ENCODE measurements at places on chromosomes 12 and 14.

DNA sequence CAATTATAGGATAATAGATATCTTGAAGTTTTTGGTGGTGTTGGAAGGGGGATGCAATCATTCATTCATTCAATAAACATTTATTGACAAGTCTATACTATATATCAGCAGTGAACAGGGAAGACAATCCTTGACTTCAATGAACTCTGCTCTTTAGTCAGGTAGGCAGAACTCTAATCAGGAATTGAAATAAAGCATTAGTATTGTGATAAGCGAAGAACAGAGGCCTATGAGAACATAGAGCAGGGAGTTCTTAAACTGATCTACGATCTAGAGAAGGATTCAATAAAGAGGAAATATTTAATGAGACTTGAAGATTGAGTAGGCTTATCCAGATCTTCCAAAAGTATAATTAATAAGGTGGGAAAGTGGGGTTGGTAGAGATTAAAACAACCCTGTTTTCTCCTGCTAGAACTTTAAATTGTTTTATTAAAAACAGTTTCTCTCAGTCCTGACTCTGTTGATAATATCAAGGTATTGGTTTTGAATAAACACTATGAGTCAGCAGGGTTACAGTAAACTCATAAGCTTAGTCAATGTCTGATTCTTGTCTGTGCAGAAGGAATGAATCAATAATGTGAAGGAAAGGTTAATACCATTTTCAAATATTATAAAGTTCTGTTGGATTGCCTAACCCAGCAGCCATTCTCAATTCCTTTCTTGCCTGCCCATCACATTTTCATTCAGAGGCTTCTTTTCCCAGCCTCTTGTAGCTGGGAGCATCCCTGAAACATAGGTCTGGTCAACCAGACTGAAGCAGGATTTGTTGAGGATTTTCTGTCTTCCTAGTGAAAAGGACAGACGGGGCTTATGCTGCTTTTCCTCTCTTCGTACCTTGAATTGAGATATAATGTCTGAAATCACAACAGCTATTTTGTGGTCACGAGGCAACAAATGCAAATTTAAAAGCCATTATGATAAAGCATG is 38.9 kb upstream of the KTN1 start:
- H3K4me3 ChIP-seq = no peak overlapping the region
- DNase-seq = no peak
- no peaks in the 10 kb centered on the region for H3K4me1 ChIP-seq
- H3K27me3 ChIP-seq = no peaks in the 10 kb centered on the region
- no peak overlapping the region for H3K27ac ChIP-seq
- peaks cover 5% of the 10 kb centered on the region for H3K36me3 ChIP-seq

DNA sequence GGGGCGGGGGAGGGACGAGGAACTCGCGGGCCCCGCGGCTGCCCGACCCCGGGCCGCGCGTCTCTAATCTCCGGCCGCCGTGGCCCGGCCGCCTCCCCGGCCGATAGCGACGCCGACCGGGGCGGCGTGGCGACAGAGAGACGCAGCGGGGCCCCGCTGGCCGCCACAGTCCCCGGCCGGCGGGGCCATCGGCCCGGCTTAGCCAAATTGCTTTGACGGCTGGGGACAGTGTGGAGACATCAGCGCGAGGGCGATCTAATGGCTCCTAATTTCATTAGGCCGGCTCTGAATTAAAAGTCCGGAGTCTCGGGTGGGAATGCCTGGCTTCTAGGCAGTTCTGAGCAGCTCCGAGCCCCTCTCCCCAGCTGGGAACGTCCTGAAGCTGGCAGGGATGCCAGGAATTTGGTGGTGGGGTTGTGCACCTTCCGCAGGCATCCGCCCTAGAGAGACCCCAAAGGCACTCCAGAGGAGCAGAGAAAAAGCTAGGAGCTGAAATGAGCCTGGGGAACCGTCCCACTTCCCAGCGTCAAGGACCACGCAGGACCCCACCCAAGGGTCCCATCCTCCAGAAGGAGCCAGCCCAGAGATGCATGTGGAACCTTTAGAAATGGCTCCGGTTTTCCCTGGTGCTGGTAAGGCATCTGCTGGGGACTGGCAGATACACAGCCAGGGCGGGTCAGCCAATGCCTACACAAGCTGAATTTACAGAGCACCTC is 9.6 kb downstream of the TBX5 start:
- no peak overlapping the region for H3K27ac ChIP-seq
- peaks cover 4% of the 10 kb centered on the region for H3K4me1 ChIP-seq
- peaks cover 82% of the 10 kb centered on the region for H3K27me3 ChIP-seq

DNA sequence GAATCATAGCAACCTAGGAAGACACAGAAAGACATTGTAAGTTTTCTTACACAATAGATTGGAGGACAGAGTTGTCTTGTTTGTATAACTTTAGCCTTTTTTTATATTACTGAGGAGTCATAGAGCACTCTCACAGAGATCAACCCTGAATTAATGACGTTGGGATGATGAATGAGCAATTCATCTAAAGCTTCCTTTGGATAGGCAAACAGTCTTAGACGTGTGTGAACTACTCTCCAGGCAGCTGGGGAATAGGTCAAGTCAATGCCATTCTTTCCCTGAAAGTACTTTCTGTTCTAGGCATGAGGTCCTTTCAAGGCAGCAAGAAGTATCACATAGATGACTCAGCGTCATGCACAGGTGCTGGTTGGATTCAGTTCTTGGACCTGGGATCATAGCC is 369.1 kb upstream of the NOVA1 start:
- no peaks in the 10 kb centered on the region for H3K27me3 ChIP-seq
- H3K4me1 ChIP-seq = no peaks in the 10 kb centered on the region
- DNase-seq = no peak
- no peak overlapping the region for H3K27ac ChIP-seq
- H3K36me3 ChIP-seq = no peaks in the 10 kb centered on the region
- H3K4me3 ChIP-seq = no peak overlapping the region

GRCh38 chr14:89701211-89702043 is 253.1 kb downstream of the EFCAB11 start:
- DNase-seq = peak; percentile 82
- H3K27ac ChIP-seq = peak overlapping the region; percentile 97
- H3K4me1 ChIP-seq = peaks cover 57% of the 10 kb centered on the region
- H3K4me3 ChIP-seq = peak overlapping the region; percentile 88

DNA sequence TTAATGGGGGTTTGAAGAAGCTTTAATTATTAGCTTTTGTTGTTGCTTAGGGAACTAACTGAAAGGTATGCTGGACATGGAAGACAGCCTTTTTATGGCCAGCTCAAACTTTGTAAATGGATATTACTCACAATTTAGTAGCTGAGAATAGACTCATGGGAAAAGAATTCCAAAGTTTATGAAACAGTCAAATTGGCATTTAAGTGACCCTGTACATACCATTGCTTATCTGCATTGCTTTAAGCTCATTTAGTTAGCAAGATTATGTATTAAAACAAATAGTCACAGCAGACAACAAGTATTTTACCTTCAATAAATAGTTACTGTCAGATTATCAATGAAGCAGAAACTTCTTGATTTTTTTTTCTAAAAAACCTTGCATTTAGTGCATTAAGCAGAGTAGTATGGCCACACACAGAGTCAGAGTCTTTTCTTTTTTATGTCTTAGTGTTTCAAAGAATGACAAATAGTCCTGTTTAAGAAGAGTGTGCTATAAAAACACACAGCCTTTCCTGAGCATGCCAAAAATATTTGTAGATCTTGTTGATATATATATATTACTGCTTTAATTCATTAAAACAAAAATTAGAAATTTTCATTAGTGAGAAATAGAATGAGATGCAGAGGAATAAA is 102.2 kb downstream of the TTC6 start:
- no peak for DNase-seq
- H3K27me3 ChIP-seq = no peaks in the 10 kb centered on the region
- no peaks in the 10 kb centered on the region for H3K36me3 ChIP-seq
- no peak overlapping the region for H3K4me3 ChIP-seq
- no peaks in the 10 kb centered on the region for H3K4me1 ChIP-seq
- H3K27ac ChIP-seq = no peak overlapping the region

DNA sequence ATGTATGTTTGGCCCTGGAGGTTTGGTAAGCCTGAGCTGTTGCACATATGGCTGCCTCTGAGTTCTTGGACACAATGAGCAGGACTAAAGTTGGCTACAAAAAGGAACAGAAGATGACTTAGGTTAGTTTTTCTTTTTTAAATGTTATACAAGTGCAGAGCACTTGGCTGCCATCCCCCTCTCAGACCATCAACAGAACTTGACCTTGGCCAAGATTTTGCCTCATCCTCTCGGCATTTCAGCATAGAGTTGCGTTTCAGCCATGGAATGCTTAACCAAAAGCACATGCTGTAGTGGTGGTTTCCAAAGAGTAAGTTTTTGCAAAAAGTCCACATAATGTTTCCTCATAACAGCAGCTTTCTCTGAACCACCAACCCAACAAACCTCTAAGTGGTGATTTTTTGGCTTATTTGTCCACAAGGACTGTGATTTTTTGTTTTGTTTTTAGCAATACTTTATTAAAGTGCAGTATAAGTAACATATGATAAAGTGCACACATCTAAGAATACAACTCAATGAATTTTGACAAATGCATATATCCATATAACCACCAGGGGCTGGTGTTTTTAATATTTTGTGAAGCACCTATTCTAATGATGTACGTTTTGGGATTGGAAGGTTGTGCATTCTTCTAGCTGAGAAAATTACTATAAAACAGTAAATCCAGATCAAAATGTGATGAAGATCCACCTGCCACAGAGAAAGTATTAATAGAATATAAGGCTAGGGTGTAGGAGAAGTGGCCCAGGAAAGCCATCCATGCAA is 12.1 kb upstream of the GALNT16 start:
- no peak overlapping the region for H3K4me3 ChIP-seq
- peaks cover 2% of the 10 kb centered on the region for H3K27me3 ChIP-seq
- no peaks in the 10 kb centered on the region for H3K36me3 ChIP-seq
- no peak for DNase-seq
- H3K4me1 ChIP-seq = peaks cover under 1% of the 10 kb centered on the region
- no peak overlapping the region for H3K27ac ChIP-seq

- no peak overlapping the region for H3K27ac ChIP-seq
- H3K36me3 ChIP-seq = no peaks in the 10 kb centered on the region
- no peak overlapping the region for H3K4me3 ChIP-seq
- no peaks in the 10 kb centered on the region for H3K27me3 ChIP-seq
- DNase-seq = no peak
Observed at GRCh38 chr12:75658286-75658685, 146.9 kb upstream of the KRR1 start.

GRCh38 chr14:70771781-70772212 is 37.5 kb downstream of the MAP3K9 start:
- no peak overlapping the region for H3K27ac ChIP-seq
- no peaks in the 10 kb centered on the region for H3K36me3 ChIP-seq
- H3K27me3 ChIP-seq = no peaks in the 10 kb centered on the region
- no peak for DNase-seq
- peaks cover 3% of the 10 kb centered on the region for H3K4me1 ChIP-seq
- H3K4me3 ChIP-seq = no peak overlapping the region

DNA sequence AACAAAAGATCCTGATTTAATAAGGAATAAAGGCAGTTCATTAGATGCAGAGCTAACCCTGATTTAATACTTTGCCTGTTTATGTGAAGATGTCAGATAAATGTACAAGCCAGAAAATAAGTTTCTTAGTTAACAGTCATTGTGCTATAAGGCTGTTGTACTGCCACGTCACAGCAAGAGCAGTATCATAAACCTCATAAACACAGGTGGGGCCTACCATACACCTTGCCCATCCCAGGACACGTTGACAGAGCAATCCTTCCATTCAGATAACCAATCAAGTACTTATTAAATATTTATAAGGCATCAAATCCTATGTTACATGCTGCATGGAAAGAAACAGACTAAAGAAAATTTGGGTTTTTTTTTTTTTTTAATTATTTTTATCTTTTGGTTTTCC is 36.5 kb downstream of the SINHCAF start:
- H3K27ac ChIP-seq = no peak overlapping the region
- H3K27me3 ChIP-seq = no peaks in the 10 kb centered on the region
- no peak overlapping the region for H3K4me3 ChIP-seq
- H3K36me3 ChIP-seq = no peaks in the 10 kb centered on the region
- peaks cover 2% of the 10 kb centered on the region for H3K4me1 ChIP-seq

Measured in naive thymus-derived CD8-positive, alpha-beta T cell (primary cell).